ENCODE measurements at places on chromosomes 2 and 18. TPM values are rescaled to one million over a fixed set of nuclear protein-coding genes. Genes with fewer than 3 reads are reported as not detected.
A peak's percentile ranks its signal among the peaks of the same experiment; 100 is the strongest.

CXCR1 gene
- total RNA-seq, result not detected

RESP18 gene
- total RNA-seq, result not detected

FBXO48 gene
- 0.54 TPM for total RNA-seq

PJVK gene
- total RNA-seq, result 2.4 TPM

ERICH2 gene
- total RNA-seq, result 1.9 TPM

CDH19 gene
- total RNA-seq, result not detected

SLC30A3 gene
- total RNA-seq, result 0.16 TPM

DSG1 gene
- 0.05 TPM for total RNA-seq

MOGAT1 gene
- total RNA-seq, result not detected

DLGAP1 gene
- 2.3 TPM for total RNA-seq

DES gene
- 5.2 TPM for total RNA-seq

MAPK4 gene
- total RNA-seq, result not detected

DNA sequence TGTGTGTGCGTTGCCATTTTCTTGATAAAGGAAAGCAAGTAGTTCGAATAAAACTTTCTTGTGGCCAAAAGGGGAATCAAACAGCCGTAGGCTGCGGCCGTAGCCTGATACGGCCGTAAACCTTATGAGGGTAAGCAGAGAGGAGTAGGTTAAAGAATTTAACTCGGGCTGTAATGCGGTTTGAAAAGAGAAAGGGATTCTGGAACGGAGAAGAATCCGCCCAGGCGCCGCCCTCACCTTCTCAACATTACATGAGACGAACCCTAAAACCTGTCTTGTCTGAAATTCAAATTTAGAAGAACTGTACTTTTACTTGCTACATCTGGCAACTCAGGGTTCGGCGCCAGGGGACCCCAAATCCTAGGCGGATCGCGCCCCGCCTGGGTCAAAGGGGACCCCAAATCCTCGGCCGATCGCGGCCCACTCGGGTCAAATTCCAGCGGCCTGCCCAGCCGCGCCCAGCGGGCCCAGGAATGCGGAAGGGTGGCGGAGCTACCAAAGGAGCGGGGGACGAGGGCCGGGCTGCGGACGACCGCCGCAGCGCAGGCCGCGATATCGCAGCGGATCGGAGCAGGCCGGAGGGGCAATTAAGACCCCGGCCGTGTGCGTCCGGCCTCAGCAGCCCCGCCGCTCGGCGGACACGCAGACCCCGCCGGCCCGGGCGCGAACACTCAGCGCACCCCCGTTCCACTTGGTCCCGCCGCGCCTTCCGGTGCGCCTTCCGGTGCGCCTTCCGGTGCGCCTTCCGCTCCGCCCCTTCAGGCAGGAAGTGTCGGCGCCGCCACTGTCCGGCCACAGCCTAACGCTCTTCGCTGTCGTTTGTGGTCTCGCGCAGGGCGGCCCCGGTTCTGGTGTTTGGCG, at the start of gene MYL12B:
Gene MYL12B (plus strand): TSS at position 761 of the 861 bp plus-strand sequence. CDS start 10,766 bp downstream, outside the sequence.
- DNase-seq, result peak; percentile 75

DNA sequence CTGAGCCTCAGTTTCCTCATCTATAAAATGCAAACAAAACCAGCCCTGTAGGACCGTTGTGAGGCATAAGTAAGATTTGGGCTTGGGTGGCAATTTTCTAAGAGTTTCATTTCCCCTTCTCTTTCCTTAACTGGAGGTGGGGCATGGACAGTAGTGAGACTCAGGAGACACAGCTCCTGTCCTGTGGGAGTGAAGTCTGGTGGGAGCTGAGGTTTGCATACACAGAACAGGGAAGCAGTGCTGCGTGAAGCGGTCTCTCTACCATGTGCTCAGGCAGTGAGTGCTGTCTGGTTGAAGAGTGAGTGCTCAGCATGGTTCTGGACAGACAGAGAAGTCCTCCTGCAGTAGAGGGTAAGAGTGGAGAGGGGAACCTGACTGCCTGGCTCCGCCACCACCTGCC, 62.3 kb upstream of the MCFD2 start:
- DNase-seq, result no peak

GRCh38 chr18:76626991-76627390, 131.9 kb upstream of the ZNF516 start:
- no peak for DNase-seq

DNA sequence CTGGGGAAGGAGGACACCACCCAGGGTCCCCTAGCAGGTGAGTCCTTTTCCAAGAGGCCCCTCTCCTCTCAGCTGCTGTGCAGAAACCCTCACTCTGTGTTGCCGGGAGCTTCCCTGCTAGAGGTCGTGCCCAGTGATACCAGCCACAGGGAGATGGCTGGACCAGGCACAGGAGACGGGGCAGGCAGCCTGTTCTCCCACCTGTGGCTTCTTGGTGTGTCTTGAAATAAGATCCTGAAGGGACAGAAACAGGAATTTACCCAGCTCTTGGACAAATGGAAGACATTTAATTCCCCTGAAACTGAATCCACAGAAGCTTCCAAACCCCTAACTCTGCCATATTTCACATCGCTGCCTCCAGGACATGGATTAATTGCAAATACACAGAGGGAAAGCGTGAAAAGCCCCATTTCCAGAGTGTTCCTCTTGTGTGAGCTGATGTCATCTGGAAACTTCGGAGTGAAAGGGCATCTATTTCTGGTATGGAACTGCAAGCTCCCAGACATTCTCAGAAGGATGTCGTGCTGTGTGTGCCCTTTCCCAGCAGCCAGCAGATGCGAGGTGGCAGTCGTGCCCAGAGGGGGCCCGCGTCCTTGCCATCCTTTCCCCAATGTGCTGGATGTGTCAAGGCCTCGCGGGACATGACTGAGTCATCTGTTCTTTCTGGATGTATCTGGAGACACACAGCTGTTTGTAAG, 177.7 kb downstream of the SEPTIN10 start:
- no peak for DNase-seq

- no peak for DNase-seq
Observed at GRCh38 chr2:45332094-45332493, 279.0 kb downstream of the SRBD1 start.

DNA sequence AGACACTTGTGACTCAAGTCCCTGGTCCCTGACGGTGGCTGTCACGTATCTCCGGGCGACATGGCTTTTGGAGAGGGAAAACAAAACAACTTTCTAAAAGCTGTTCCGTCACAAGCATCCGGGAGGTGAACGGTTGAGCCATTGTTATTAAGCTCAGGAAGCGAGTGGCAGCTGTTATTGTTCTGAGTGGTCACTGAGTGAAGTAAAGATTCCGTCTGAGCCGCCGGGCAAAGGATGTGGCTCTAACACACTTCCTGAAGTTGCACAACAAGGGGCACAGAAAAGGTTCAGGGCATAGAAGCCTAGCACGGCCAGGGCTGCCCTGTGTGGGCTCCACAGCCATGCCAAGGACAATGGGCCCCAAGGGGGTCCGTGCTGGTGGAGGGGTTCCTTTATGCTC, 24.3 kb downstream of the INPP5D start:
- no peak for DNase-seq

DNA sequence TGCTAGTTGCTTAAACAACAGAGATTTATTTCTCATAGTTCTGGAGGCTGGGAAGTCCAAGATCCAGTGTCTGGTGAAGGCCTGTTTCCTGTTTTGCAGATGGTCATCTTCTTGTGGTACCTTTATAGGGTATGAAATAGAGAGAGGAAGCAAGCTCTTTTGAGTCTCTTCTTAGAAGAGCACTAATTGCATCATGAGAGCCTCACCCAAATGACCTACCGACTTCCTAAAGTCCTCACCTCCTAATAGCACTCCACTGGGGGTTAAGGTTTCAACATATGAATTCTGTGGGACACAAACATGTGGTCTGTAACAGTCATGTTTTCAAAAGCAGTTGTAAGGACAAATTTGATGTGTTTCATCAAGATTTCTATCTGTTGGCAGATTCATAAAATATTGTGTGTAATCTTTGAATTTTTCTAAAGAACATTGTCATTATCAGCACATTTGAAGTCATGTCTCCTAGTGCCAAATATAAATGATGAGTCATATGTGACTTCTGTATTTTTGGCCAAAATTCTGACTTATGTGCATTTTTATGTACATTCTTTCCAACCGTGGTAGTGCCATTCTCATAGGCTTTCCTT, 45.3 kb downstream of the CD28 start:
- DNase-seq, result peak; percentile 20

DNA sequence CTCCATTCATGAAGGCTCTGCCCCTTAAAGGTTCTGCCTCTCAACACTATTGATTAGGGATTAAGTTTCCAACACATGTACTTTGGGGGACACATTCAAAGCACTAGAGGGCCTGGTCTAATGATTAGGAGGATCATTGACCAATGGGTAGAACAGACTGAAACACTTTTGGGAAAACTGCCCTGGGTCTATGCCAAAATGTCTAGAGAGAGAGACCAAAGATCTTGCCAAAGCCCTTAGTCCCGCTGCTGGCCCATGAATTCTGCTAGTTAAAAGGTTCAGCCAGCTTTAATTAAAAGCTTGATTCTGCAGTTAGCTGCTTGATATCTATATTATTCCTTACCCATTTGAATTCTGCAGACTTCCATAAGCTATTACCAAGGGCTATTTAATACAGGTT, 613.2 kb downstream of the SLC4A3 start:
- DNase-seq, result no peak

- DNase-seq, result peak; percentile 10
Observed at GRCh38 chr2:230814616-230815015, 50.1 kb upstream of the ITM2C start.

GRCh38 chr2:163775304-163775703, 39.5 kb upstream of the FIGN start:
- peak; percentile 71 for DNase-seq

GRCh38 chr2:196275646-196276352, 104.4 kb upstream of the STK17B start:
- peak; percentile 29 for DNase-seq

DNA sequence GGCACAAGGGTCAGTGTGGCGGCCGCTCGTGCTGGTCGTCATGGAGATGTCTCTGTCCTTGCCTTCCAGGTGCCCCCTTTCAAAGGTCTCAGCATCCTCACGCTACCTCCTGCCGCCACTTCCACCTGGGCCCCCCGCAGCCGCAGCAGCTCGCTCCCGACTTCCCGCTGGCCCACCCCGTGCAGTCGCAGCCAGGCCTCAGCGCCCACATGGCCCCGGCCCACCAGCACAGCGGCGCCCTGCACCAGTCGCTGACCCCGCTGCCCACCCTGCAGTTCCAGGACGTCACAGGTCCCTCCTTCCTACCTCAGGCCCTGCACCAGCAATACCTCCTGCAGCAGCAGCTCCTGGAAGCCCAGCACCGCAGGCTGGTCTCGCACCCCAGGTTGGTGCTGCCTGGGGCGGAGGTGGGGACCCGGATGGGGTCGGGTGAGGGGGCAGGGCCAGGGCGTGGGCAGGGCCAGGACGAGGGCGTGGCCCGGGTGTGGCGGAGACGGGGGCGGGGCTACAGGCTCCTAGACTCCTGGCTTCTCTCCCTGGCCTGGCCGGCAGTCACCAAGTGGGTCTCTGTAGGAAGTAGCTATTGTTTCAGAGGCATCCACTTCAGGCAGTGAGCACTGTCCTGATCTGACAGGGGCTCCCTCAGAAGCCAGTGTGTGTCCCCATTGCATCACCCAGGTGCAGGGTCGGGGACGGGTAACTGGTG, 223.7 kb downstream of the LOXHD1 start:
- DNase-seq, result no peak

DNA sequence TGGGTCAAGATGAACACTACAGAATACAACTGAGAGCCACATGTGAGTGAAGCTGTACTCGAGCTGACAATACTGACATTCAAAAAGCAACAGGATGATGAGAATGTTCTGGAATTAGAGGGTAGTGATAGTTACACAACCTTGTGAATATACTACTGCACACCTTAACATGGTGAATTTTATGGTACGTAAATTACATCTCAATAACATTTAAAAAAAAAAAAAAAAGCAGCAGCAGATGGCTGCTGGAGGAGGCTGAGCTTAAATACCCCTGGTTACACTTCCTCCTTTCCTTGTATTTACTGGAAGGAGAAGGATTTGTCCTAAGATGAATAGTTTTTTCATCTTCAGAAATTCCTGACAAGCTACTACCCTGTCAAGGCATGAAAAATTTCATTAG, 45.5 kb upstream of the CYP1B1 start:
- DNase-seq, result no peak

DNA sequence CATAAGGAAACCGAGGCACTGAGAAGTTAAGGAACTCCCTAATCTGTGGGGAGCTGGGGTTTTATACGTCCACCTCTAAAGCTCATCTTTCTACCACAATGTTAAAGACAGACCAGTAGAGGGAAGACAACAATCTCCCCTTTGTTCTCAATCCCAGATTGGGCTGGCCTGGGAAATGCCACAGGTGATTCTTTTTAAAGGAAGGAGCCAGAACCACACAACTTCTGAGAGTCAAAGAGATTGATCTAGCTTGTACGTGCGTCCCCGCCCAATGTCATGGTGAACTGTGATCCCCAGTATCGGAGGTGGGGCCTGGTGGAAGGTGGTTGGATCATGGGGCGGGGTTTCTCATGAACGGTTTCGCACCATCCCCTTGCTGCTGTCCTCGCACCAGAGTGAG, 81.8 kb upstream of the LCLAT1 start:
- no peak for DNase-seq

Data from astrocyte (in vitro differentiated cells and primary cell).